Stimulated activated CD8-positive, alpha-beta memory T cell treated with anti-CD3 and anti-CD28 coated beads, Interleukin-4, amount 100 ng/mL, for 1 hour (primary cell): ENCODE measurements at places on chromosomes 13 and 19.
A peak's percentile ranks its signal among the peaks of the same experiment; 100 is the strongest.

GRCh38 chr19:13834244-13835069 is 39.2 kb downstream of the ZSWIM4 start:
- no peak for DNase-seq

DNA sequence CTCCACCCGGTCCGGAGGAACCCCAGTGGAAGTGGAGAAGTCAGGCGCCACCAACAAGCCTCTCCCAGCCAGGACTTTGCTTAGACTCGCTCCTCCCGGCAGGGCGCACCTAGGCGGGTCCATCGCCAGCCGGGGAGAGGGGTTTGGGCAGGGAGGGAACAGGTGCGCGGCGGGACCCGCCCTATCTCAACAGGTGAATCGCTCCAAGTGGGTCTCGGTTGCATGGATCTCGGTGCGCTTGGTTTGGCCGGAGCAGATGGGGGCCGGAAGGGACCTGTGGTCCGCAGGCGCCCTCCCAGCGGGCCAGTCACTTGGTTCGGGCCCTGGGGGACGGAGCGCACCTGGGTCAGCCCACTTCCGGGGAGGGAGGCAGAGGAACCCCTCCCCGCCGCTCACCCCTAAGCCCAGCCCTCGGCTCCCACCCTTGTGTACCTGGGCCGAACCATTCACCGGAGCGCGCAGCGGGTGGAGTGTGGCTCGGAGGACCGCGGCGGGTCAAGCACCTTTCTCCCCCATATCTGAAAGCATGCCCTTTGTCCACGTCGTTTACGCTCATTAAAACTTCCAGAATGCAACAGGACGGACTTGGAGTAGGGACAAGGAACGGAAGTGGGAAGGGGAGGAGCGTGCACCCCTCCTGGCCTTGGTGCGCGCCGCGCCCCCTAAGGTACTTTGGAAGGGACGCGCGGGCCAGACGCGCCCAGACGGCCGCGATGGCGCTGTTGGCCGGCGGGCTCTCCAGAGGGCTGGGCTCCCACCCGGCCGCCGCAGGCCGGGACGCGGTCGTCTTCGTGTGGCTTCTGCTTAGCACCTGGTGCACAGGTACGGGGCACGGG is at the start of gene LSR:
Gene LSR, plus strand, starts transcription at position 693 of the 836 bp plus-strand sequence. Its CDS starts 21 bp downstream, at position 714.
- DNase-seq: peak; percentile 62

DNA sequence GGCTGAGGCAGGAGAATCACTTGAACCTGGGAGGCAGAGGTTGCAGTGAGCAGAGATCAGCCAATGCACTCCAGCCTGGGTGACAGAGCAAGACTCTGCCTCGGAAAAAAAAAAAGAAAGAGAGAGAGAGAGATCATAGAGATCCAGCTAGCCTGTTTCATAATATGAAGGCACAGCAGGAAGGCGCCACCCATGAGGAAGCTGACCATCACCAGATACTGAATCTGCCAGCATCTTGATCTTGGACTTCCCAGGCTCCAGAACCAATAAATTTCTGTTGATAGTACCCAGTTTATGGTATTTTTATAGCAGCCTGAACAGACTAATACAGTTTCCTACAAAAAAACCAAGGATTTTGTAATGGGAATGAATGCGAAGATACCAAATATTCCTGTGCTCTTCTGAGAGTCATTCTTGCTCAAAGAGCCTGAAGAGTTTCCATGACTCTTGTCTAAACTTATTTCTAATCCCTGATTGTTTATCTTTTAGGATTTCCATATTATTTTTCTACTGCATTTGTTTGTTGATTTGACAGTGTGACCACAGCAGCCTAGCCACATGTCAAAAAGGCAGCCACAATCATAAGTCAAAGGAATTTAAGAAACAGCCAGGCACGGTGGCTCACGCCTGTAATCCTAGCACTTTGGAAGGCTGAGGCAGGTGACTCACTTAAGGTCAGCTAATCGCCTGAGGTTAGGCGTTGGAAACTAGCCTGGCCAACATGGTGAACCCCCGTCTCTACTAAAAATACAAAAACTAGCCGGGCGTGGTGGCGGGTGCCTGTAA is 37.7 kb upstream of the PDCD5 start:
- DNase-seq: no peak

DNA sequence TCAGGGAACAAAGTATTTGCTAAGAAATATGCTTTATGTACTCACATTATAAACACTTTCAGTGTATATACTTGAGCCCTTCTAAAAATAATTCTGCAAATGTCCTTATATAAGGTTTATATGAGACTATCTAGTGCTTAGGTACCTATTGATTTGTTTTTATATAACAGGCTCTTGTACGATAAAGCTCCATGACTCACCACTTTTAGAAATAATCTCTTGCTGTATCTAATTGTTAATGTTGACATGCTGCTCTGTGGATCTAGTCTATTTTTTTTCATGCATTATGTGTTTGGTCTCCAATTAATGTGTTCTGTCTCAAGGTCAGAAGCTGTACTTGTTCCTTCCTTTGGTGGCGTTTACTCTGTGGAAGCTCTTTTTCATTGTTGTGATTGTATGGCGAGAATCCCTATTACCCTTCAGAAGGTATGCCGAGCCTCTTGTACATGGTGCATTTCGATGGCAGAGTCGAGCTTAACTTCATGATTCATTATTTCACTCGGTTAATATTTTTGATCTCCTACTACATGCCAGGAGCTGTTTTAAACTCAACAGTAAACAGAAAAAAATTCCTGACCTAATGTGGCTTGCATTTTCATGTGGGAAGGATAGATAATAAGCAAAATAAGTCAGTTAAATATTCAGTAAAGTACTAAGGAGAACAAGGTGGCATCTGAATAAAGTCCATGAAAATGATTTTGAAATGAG is 361.6 kb downstream of the COG6 start:
- no peak for DNase-seq

- DNase-seq: no peak
Observed at GRCh38 chr13:114032126-114032799, 58.4 kb upstream of the C13orf46 start.

DNA sequence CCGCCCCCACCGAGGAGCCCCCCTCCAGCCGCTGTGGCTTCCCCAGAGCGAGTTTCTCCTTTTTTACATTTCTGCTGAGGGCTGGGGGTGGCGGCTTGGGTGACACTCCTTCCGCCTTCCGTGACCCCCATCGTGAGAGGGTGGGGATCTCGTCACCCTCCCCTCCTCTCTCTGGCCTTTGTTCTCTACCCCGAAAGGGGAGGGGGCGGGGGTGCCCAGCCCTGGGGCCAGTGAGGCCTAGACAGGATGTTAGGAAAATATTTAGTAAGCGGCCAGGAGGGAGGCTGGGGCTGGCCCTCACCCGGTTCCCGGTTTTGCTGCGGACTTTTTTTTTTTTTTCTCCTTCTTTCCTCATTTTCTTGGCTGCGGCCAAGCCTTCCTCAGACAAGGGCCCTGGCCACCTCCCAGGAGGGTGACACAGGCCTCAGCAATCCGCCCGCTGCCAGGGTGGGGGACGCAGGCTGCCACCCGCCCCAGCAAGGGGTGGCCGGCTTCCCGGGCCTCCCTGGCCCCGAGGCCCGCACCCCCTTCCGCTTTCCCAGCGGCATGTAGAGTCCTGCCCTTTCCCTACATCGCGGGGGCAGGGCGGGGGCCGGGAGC is 3.9 kb downstream of the MIDN start:
- DNase-seq: no peak

GRCh38 chr13:95954266-95954665 is 98.9 kb downstream of the UGGT2 start:
- no peak for DNase-seq

- no peak for DNase-seq
Observed at GRCh38 chr13:24182703-24183081, 22.2 kb downstream of the SPATA13 start.

- DNase-seq: no peak
Observed at GRCh38 chr13:20350819-20351218, 118.7 kb upstream of the GJB6 start.

- no peak for DNase-seq
Observed at GRCh38 chr13:38528986-38529385, 157.9 kb upstream of the FREM2 start.

GRCh38 chr13:52711286-52711685 is 28.3 kb downstream of the CNMD start:
- DNase-seq: no peak

GRCh38 chr13:87674247-87674738 is 3.1 kb downstream of the SLITRK5 start:
- DNase-seq: no peak

DNA sequence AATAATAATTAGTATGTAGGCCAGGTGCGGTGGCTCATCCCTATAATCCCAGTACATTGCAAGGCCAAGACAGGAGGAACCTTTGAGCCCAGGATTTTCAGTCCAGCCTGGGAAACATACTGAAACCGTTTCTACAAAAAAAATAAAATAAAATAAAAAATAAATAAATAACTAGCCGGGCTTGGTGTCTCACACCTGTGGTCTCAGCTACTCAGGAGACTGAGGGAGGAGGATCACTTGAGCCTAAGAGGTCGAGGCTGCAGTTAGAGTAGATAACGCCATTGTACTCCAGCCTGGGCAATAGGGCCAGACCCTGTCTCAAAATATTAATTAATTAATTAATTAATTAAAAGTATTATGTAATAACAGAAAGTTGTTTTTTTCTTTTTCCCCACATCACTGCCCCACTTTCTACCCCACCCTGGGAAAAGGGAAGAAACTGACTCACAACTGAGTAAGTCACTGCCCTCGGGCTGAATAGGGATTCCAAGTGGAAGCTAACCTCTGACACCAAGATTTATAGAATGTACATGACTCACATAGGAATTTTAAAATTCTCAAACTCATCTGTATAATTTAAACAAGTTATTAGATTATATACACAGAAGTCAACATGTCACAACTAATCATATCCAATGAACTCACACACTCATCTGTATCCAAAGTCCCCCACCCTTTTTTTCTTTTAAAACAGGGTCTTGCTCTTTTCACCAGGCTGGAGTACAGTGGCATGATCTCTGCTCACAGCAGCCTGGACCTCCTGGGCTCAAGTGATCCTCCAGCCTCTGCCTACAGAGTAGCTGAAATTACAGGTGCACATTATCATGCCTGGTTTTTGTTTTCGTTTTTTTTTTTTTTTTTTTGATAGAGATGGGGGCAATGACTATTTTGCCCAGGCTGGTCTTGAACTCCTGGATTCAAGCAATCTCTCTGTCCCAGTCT is 12.5 kb downstream of the ZNF611 start:
- DNase-seq: no peak

DNA sequence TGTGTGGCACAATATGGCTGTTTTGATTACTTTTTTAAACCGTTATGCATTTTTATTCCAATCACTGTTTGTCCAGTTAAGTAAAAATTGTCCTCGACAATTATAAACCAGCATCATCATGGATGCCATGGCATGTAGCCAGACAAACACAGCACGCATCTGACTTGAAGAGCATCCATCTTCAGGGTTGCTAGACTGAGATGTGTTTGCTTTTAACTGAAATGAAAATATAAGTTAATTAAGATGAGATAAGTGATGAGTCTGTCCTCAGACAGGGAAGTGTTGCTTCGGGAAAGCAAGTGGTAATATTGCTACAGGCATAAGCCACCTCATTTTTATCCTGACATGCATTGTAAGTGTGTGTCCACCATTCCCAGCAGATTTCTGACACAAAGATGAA is 92.8 kb upstream of the TPP2 start:
- no peak for DNase-seq

DNA sequence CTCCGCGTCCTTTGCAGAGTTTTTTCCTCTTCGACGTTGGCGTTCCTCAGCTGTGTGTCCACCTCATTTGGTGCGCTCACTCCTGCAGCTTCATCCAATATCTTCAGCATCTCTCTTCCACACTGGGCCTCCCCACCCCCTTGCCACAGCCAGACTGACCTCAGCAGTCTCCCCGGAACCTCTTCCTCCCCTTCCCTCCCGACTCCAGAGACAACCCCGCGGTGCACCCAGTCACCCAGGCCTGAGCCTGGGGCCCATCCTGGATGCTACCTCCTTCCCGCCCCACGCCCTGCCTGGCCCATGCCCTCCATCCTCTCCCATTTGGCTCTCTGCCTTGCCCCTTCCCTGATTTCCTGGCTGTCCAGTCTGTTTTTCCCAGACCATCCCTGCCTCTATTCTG is 8.1 kb upstream of the C5AR2 start:
- no peak for DNase-seq

- DNase-seq: no peak
Observed at GRCh38 chr13:61830475-61830874, 414.8 kb upstream of the PCDH20 start.

GRCh38 chr19:16773259-16773658 is 53.6 kb downstream of the NWD1 start:
- no peak for DNase-seq

DNA sequence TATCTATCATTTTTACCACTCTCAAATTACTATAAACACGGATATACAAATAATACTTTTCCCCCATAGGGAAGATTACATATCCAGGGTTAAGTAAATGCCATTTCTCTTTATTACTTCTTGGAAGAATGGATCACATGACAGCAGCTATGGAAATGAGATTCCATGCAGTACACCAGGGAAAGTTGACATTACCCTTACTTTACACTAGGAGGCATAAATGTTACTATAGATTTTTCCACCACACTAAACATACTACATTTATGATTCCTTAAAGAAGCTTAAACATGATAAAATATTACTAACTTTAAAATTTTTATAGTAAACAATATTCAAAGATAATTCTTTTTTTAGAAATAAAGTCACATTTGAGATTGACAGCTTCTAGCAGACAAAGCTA is 611.4 kb downstream of the PCDH9 start:
- DNase-seq: no peak

DNA sequence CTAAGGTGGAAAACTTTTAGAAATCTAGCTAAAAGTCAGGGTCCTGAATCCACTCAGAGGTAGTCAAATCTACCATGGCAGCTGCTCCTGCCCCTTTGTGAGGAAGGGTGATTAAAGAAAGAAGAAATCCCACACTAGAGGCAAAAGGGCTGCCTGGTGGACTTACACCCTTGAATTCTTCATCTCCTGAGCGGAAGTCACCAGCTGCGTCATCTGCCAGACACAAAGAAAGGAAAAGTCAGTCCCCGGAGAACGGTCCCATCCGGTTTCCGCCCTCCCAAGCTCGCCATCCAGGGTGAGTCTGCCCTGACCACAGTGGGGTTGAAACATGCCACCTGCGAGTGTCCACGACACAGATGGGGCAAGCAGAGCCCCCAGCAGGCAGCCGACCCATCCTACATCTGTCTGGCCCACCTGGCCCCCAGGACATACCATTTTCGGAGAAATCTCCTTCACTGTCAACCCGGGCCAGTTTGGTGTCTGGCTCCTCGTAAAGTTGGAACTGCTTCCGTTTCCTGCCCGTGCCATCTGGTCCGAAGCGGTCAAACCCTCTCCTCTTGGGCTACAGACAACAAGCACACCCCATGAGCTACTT is 7.7 kb downstream of the AKAP8 start:
- no peak for DNase-seq

DNA sequence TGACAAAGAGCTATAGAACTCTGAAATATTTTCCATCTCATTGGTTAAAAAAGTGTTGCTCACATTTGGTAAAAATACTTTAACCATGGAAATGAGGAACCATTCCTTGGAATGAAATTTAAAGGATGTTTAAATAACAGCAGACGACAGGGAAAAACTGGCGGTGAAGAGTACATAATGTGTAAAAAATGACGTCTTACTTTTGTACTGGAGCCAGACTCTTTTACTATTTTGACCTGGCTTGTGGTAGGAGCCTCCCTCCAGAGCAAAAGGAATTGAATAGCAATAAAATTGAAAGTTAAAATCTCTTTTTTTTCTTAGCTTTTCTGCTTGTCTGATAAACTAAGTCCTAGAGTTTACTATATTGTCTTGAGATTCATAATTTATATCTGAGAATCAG is 426.2 kb upstream of the KLHL1 start:
- no peak for DNase-seq
